ENCODE measurements at places on chromosomes 12 and 14.

GRCh38 chr12:22321638-22322037 is 12.9 kb downstream of the ST8SIA1 start:
- DNase-seq, result peak; percentile 12

DNA sequence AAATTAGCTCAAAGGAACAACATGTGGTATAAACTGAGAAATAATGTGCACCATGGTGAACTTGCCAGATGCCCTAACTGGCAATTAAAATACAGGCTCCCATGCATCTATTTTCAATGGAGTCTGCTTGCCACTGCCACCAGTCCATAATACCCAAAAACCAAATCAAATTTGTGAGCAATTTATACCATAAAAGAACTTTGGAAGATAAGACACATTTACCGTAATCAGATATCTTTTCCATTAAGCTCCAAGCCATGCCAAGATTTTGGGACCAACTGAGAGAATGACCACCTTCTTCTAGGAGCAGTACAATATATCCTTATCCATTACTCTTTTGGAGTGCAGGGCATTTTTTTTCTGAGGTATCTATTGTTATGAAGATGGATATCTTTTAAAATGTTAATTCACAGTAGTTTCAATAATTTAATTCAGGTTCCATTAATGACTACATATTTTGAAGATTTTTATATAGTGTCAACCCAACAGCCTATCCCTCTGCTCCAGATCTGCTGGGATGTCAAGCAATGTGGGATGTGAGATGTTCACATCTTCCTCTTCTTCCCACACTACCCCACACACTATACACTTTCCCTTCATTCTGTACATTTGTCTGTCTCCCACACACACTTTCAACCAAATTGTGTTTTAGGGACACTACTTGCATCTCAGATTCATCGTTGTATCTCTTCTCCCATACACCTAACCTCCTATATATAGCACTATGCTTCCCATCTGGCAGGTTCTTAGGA is 53.3 kb downstream of the KIF21A start:
- DNase-seq, result no peak

DNA sequence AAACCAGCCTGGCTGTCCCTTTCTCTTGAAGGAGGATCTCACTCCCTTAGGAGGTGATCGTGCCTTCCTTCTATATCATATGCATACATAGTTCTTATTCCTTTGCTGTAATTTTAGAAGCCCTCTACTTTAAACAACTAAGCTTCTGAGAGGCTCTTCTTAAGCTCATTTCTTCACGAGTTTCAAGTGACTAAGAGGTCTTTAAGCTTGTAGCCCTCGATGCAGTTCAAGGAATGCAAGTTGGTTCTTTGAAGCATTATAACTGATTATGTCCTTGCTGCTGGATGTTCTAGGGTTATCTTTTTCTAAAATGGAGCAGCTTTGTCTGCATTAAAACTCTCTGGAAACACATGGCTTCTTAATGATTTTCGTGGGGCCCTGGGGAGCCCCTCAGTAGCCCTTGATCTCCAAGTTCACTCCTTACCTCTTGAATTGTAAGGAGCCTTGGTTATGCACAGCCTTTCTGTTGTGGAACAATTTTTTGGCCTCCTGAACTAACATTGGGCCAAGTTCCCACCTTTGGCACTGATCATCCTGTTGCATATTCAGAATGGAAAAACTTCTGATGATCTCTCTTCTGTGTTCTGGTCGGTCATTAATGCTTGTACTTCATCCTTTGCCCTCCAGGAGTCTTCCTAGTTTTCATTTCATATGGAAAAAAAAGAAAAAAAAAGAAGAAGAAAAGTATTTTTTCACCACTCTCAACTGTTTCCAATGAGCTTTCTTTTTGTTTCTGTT is 12.6 kb downstream of the RASSF8 start:
- no peak for DNase-seq

GRCh38 chr14:33938131-33938949 is 12.5 kb downstream of the EGLN3 start:
- DNase-seq, result no peak

DNA sequence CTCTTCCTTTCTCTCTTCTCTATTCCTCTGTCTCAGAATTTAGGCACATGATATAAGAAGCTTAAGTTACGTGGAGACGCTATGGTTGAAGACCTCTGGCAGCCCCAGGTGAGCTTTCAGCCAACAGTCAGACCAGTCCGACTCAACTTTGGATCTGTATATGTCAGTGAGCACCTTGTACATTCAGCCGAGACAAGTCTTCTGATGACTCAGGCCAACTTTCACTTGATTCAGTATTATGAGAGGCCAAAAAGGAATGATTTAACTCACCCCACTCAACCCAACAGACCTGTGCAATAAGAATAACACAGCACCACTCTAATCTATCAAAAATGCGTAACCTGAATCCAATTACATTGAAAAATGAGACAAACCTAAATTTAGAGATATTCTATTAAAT is 47.5 kb upstream of the FOXG1 start:
- DNase-seq, result no peak

GRCh38 chr12:95766356-95767019 is 24.1 kb downstream of the NTN4 start:
- DNase-seq, result no peak

DNA sequence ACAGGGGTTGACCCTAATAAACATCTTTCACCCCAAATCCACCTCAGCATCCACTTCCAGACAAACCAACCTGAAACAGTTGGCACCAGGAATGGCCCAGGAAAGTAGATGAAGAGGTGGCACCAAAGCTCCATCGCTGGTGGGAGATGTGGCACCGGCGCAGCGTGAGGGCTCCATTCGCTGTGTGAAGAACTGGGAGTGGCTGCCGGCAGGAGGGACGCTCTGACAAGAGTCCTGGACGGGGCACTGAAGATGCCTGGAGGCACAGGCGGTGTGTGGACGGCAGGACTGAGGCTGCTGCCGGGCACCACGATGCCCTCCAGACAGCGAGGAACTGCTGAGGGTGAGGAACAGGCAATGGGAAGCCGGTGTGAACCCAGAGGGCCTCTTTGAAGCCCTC is 29.3 kb downstream of the DIO3 start:
- no peak for DNase-seq

DNA sequence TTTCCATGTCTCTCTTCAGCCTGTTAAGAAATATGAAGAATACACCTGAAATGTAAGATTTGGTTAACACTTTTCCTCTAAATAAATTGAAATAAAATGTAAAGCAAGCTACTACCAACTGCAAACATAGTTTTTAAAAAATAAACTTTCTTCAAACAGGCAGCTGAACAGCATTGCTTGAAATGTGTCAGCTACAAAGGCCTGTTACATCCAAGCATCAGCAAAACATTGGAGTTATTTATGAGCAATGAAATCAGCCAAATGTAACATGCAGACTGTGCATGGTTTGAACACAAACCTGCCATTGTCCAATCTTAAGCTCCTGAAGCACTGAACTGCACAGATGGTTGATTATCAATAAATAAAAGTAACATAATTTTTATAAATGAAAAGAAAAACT is 291.3 kb downstream of the ACSS3 start:
- DNase-seq, result no peak

- DNase-seq, result no peak
Measured at GRCh38 chr14:85416771-85417170, 113.2 kb upstream of the FLRT2 start.

- DNase-seq, result no peak
Measured at GRCh38 chr14:36955376-36955775, 217.0 kb downstream of the SLC25A21 start.

DNA sequence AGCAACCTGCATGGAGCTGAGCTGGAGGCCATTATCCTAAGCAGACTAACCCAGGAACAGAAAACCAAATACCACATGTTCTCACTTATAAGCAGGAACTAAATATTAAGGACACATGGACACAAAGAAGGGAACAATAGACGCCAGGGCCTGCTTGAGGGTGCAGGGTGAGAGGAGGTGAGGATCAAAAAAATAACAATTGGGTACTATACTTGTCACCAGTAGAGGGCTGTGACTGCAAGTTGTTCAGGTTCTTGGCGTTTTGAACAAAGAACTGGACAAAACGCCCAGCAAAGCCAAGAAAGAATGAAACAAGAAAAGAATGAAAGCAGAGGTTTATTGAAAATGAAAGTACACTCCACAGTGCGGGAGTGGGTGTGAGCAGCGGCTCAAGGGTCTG is 208.5 kb upstream of the NEDD1 start:
- no peak for DNase-seq

DNA sequence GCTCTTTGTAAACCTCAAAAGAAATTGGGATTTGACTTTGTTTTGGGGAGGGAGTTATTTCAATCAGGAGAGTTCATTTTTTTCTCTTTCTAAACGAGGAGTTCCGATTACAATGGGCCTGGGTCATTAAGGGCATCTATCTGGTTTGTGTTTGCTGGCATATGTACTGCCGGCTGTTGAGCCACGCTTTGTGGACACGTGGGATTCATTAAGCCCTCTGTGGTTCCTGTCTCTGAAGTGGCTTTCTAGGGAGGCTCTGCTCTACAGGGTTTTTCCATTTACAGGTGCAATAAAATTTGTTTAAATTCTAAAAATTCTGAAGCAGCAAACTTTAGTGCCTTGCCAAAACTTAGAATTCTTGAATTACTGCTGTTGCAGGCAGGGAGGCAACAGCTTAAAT is 57.9 kb downstream of the GNS start:
- no peak for DNase-seq

- DNase-seq, result no peak
Measured at GRCh38 chr14:102317564-102318248, 1.8 kb upstream of the ZNF839 start.

GRCh38 chr14:80906336-80906735 is 35.2 kb downstream of the CEP128 start:
- DNase-seq, result no peak

DNA sequence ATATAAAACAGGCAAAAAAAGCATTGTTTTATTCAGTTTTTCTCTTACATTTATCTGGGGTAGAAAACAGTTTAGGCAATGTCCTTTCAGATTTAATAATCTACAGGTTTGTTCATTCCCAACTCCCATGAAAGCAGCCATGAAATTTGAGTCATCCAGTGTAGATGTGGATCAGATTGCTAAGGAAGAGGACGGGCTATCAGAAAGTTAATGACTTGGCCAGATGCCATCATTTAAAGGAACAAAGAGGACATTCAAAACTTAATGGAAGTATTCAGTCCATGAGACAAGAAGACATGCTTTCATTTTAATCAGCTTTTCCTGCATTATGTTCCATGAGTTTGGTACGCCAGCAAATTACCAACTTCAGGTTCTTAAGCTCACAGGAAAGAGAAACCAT is 31.1 kb upstream of the POC1B start:
- DNase-seq, result no peak

GRCh38 chr12:102023343-102023930 is 38.4 kb downstream of the WASHC3 start:
- DNase-seq, result no peak

GRCh38 chr12:28961948-28962384 is 187.1 kb upstream of the FAR2 start:
- DNase-seq, result no peak

- DNase-seq, result no peak
Measured at GRCh38 chr14:29925736-29926135, 1.9 kb downstream of the PRKD1 start.

DNA sequence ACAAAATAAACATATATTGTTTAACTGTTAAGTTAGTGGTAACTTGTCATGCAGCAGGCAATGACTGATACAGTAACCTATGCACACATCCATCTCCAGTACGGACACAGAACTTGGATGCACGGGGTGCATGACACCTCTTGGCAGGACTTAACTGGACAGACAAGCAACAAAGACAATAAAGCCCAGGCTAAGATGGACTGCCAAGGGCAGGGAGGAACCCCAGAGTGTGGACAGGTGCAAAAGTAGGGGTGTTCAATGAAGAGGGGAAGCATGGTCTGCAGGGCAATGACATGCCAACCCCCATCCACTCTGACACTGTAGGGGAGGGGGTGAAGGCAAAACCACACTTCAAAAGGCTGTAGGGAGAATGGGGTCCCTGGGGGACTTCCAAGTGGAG is 11.7 kb downstream of the SSH1 start:
- DNase-seq, result no peak

DNA sequence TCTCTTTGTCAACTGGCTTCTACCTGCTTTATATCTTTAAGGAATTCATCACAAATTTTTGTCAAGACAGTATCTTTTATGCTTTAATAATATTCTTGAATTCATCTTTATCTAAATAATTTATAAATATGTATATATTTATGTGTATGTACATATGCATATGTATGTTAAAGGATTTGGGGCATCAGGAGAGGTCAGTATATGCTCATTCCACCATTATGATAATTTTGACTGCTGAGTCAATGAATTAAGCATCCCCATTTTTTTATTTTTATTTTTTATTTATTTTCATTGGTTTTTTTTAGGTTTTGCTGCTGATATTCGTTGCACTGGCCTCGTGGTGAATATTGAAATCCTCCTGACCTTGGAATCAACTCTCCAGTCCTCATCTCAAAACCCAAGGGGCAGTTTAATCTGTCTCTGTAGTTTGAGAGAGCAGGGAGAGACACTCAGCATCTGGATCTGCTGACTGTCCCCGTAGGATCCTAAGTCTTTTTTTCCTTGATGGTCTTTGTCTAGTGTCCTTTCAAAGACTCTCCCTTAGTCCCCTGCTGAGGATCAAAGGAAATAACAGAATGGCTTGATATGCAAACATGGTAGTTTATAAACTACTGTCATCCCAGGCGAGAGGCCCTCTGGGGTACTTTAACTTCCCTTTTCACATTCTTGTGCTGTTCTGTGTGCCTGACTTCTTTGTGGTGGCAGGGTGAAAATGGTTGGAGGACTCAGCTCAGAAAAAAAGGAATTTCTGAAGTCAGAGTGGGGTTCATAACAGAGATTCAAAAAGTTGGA is 218.7 kb downstream of the DIO2 start:
- no peak for DNase-seq
